ENCODE measurements at places on chromosomes 2 and 18. TPM values are rescaled to one million over a fixed set of nuclear protein-coding genes. Genes with fewer than 3 reads are reported as not detected.

DNAJC10 gene
- polyA plus RNA-seq = 13.1 TPM

CCT4 gene
- 74.1 TPM for polyA plus RNA-seq

PLCL1 gene
- polyA plus RNA-seq = 19.5 TPM

KATNAL2 gene
- 5.0 TPM for polyA plus RNA-seq

IL36B gene
- not detected for polyA plus RNA-seq

TXNDC2 gene
- not detected for polyA plus RNA-seq

HRH4 gene
- not detected for polyA plus RNA-seq

IGFBP2 gene
- polyA plus RNA-seq = 115 TPM

OR6B2 gene
- polyA plus RNA-seq = not detected

Measured in right cardiac atrium (tissue), 5 donors.